Head of caudate nucleus (tissue), 42 donors: ENCODE measurements at places on chromosomes 7 and 10.

DNA sequence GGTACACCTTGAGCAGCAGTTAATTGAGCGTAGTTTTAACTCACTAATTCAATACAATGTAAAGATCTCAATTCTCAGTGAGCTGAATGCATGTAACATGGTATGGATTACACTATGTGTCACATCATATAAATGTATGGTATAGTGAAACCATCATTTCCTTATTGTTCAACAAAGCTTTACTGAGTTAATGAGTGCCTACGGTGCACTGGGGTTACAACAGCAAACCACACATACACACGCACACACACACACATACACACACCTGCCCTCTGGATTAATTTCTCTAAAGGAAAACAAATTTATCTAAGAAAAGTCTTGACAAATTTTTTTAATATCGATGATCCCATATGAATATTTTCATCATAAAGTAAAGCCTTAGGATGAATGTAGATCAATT lies 369.1 kb downstream of the MALRD1 start:
- DNase-seq, result no peak

- no peak for DNase-seq
Measured at GRCh38 chr7:27192546-27193334, 7.2 kb downstream of the HOXA13 start.

DNA sequence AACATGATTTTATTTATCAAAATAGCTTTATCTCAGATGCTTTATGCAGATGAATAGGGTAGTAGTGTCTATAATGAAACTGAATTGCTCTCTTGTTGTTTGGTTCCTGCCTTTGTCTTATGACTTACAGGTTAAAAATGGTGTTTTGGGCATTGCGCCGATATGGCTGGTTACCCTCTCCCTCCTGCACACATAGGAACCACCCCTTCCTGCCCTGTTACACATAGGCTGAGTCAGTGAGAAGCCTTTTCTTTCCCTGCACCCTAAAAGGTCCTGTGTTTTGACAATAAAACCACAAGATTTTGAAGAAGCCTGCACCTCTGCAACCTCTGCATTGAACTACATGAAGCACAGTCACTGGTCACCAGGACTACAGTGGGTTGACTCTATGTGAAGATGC lies 655.8 kb upstream of the ANKRD30A start:
- DNase-seq, result no peak

GRCh38 chr7:137890449-137890921 lies 43.7 kb upstream of the DGKI start:
- no peak for DNase-seq

DNA sequence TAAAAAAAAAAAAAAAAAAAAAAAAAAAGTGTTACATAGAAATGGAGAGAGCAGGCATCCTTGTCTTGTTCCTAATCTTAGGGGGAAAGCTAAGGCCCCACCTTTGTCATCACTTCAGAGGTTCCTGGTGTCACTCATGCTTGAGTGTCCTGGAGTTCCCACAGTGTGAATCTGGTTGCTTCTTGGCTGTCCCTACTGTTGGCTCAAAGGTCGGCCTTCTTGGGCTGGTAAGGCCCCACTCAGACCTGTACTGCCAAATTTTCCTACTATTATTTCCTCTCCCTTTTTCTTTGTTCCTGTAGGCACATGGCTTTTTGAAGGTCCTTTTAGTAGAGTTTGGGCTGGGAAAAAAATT lies 21.5 kb downstream of the OPTN start:
- no peak for DNase-seq

DNA sequence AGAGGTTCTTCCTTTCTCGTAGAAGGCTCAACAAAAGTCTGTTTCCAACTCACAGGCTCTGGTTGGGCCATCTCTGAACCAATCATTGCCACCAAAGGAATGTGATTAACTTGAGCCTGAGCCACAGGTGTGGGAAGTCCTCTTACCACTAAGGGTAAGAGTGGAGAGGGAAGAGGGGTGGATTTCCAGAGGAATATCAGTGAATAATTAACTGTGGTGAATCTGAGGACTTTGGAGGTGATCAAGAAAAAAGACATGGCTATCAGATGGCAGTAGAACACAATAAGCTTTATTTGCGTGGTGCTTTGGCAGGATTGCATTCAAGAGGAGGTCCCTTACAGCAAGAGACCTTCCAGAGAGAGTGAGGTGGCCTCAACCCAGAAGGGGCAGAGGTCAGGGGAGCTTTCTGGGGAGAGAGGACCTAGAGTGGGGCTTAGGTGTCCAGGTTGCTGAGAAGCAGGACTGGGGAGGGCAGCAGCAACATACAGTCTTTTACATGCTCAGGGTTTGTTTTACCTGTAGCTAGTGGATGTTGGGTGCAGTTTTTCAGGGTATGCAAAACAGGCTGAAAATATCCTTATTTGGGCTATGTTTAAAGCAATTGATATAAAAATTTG lies 61.4 kb downstream of the BBS9 start:
- no peak for DNase-seq

DNA sequence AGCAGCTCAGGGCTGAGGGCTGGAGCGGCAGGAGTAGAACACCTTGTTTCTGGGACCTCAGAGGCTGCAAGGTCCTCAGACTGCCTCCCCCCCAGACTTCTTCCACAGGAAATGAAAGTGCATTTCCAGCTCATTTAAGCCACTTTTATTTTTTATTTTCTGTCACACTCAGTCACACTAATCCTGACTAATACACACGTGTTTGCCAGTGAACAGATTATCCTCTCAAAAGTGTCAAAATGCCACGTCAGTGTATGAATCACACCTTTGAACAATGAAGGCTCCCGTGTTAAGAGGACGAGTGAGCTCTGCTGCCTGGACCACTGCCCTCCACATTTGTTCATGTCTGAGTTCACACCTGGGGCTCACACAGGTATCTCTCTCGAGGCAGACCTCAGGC lies 488.5 kb downstream of the DNAJB6 start:
- no peak for DNase-seq
